Effector CD4-positive, alpha-beta T cell (primary cell): ENCODE measurements at places on chromosomes 7 and 10.

DNA sequence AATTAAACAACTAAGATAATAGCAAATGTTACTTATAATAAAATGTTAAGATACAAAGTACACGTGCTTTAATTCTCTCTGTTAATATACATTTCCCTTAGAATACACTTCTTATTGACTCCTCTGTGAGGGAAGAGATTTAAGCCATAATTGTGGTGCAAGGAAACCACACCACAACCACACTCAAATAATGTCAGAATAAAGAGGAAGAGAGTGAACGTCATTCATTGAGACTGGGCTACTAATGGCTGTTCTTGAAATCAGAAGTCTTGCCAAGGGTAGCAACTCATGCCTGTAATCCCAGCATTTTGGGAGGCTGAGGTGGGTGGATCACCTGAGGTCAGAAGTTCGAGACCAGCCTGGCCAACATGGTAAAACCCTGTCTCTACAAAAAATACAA lies 10.0 kb downstream of the FAM171A1 start:
- DNase-seq: no peak

- no peak for DNase-seq
Measured at GRCh38 chr10:67622511-67622910, 73.5 kb downstream of the CTNNA3 start.

GRCh38 chr7:129014501-129015101 lies 40.3 kb downstream of the TNPO3 start:
- DNase-seq: no peak

GRCh38 chr7:24024276-24025068 lies 259.5 kb upstream of the NPY start:
- no peak for DNase-seq

DNA sequence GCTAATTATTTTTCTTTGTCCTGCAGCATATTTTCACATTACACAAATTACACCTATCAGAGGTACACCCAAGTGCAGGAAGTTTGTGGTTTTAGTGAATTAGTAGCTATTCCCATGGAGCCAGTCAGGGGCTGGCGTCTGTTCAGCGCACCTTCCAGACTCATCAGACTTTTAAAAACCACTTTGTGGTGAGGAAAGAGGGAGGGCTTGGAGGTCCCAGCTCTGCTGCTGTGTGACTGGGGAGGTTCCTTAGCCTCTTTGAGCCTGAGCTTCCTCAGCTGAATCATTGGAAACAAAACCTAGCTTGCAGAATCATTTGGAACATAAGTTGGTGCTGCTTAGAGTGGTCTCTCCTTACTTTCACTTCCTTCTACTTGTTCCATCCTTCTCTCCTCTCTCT lies 175.4 kb downstream of the SORCS3 start:
- no peak for DNase-seq

GRCh38 chr10:118720685-118721538 lies 33.9 kb downstream of the CACUL1 start:
- peak; percentile 52 for DNase-seq

DNA sequence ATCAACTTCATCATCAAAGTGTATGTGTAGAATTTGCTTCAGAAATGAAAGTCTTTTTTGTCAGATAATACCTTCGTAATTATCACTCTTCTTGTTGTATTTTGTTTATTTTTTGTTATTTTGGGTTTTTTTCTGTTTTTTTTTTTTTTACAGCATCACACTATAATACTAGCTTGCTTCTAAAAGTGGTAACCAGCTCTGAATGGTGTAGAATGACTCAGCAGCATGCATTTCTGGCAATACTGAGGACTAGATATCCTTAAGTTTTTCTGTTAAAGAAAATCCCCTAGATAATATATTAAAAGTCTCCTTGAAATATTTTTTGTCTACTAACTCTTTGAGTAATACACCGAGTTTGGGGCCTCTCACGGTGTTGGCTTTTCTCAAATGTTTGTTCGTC lies 109.1 kb downstream of the LMBR1 start:
- DNase-seq: no peak

GRCh38 chr10:53918755-53919154 lies 882.3 kb downstream of the PCDH15 start:
- no peak for DNase-seq

DNA sequence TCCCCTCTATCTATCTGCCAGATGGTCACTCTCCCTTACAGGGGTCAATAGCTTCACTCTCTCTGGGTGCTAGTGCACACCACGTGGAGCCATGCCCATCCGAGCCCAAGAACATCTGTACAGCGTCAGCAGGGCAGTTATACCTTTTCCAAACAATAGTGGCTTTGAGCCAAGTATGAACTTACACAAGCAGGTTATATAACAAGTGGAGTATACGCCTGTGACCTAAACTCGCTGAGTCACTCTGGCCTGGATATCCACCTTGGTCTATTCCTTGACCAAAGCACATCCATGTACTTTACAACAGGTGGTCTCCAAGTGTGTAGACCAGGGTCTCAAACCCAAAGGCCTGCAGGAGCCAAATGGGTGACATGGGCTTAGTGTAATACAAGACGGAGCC lies 20.3 kb downstream of the PLAC9 start:
- DNase-seq: no peak

- DNase-seq: no peak
Measured at GRCh38 chr7:3194501-3195141, 106.4 kb upstream of the SDK1 start.

GRCh38 chr7:149458235-149458634 lies 2.6 kb downstream of the ZNF777 start:
- no peak for DNase-seq

- DNase-seq: no peak
Measured at GRCh38 chr10:11197266-11197712, 179.6 kb downstream of the CELF2 start.

GRCh38 chr10:31888442-31888841 lies 40.2 kb downstream of the ARHGAP12 start:
- no peak for DNase-seq

GRCh38 chr7:12851841-12852240 lies 164.4 kb downstream of the ARL4A start:
- DNase-seq: no peak

- no peak for DNase-seq
Measured at GRCh38 chr7:75758491-75758890, 13.5 kb downstream of the CCL26 start.

DNA sequence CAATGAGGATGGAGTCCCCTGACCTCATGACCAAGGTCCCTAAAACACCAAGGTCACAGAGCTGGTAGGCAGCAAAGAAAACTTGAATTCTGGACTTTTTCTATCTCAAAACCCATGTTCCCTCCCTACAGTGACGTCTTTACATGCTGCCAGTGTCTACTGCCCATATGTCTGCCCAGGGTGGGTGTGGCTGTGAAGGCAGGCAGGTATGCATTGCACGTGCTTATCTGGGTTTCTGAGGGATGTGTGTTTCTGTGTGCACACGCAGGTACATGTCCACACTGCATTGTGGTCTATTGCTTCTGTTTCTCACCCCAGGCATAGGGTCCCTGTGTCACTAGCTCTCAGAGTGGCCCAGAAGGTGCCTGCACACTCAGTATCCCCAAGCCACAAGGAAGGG lies 13.5 kb downstream of the ATP6V1F start:
- no peak for DNase-seq

DNA sequence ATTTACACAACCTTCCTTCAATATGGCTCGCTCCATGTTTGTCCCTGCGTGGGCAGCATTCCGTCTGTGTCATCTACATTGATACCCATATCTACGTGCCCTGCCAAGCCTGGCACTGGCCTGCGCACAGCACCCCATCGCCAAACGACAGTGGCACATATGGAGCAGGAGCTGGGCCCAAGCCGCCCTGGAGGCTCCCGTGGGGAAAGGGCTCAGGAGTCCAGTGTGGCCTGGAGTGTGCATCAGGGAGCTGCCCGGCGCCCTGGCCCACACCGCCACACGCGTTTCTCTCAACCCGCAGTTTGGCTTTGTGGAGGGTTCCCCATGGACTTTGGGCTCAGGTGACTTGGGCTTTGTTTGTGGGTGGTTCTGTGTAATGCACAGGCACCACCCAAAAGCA lies 273.2 kb downstream of the PTPRN2 start:
- no peak for DNase-seq

DNA sequence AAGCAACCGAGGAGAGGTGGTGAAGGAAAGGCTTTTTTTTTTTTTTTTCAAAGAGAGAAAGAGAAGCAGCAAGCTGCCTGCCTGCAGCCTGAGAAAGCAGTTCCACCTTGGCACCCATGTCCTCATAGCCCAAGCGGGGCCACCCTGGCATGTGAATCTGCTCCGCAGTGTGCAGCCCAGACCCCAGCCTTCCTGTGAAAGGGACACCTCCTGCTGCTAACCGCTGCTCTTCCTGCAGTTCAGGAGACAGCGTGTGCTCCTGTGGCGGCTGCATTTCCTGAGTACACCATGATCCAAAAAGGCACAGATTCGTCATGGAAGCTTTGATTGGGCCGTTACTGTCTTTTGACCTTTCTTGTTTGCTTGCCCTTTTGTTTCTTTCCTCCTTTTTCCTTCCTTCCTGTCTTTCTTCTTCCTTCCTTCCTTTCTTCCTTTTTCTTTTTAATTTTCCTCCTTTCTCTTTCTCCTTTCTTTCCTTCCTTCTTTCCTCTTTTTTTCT lies 38.1 kb downstream of the IKZF1 start:
- peak; percentile 61 for DNase-seq

DNA sequence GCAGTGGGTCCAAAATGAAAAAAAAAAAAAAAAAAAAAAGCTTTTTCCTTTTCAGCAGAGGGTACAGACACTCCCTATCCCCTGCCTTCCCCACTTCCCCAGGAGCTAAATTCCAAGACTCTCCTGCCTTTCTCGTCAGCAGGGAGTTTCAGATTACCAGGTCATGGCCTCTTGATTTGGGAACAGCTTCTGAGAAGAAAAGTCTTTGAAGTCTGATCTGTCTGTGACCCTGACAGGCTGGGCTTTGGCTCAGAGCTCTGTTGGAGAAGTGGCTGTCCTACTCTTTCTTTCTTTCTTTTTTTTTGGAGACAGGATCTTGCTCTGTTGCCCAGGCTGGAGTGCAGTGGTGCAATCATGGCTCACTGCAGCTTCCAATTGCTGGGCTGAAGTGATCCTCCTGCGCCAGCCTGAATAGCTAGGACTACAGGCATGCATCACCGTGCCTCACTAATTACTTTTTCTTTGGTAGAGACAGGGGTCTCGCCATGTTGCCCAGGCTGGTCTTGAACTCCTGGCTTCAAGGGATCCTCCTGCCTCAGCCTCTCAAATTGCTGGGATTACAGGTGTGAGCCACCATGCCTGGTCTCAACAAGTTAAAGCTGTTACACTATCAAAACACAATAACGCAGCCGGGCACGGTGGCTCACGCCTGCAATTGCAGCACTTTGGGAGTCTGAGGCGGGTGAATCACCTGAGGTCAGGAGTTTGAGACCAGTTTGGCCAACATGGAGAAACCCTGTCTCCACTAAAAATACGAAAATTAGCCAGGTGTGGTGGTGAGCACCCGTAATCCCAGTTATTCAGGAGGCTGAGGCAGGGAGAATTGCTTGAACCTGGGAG lies 59.9 kb downstream of the COL26A1 start:
- DNase-seq: no peak

GRCh38 chr7:8387551-8388256 lies 45.7 kb upstream of the NXPH1 start:
- DNase-seq: no peak

DNA sequence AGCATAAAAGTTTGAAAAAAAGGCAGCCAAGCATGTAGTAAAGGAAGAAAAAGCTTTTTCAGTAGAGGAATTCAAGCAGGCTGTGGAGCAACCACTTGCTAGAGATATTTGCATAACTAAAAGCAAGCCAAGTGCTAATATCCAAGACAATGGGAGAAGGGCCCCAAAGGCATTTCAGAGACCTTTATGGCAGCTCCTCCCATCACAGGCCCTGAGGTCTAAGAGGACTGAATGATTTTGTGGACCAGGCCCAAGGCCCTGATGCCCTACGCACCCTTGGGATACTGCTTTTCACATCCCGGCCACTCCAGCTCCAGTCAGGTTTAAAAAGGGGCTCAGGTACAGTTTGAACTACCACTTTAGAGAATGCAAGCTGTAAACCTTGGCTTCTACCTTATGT lies 261.7 kb upstream of the SEMA3C start:
- no peak for DNase-seq

GRCh38 chr10:26365681-26366358 lies 72.3 kb upstream of the APBB1IP start:
- no peak for DNase-seq

DNA sequence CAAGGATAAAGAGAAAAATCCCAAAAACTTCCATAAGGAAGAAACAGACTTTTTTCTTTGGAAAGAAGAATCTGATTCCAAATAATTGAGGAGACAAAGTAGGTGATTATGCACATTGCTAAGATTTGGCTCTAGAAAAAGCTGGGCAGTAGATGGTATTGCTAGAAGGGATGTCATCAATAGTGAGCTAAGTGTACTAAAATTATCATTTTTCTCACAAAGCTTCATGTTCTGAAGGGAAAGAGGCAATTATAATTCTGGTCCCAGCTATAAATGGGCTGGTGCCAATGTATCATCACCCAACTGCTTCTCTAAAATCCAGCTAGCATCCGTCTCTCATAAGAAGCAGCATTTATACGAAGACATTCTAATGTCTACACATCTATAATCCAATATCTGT lies 23.9 kb downstream of the STEAP1 start:
- no peak for DNase-seq

- DNase-seq: no peak
Measured at GRCh38 chr7:144761493-144761892, 74.4 kb downstream of the TPK1 start.

DNA sequence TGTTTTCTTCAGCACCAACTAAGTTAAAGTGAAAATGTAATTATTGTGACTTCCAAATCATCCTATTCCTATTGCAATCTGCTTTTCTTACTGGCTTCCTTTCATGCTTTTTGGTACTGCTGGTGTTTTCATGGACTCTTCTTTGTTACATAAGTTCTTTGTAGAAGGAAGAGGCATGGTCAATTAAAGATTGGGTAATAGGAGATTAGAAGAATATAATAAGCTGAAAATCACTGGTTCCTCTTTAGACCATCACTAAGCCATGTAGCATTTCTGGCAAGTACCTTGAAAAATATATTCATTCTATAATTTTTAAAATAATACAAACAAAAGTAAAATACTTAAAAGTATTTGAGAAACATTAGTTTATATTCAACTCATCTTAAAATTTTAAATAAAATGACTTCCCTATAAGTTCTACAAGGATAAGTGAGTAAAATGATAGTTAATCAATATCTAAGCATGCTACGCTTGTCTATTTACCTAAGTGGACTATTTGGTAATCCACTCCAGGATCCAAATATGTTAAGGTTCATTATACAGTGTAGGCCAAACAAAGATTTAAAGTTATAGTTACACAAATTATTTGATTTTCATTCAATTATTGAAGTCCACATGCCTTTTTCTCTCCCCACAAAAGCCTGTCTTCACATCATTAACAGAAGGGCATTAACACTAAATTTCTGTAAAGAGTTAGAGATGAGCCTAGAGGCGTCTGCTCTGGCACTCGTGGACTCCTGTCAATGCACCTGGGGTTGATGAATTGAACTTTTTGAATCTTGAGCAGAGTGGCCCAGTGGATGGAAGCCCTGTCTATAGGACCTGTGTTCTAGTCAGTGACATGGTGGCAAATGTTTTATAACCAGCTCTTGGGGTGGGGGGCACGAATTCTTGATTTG lies 408.1 kb downstream of the INHBA start:
- no peak for DNase-seq

DNA sequence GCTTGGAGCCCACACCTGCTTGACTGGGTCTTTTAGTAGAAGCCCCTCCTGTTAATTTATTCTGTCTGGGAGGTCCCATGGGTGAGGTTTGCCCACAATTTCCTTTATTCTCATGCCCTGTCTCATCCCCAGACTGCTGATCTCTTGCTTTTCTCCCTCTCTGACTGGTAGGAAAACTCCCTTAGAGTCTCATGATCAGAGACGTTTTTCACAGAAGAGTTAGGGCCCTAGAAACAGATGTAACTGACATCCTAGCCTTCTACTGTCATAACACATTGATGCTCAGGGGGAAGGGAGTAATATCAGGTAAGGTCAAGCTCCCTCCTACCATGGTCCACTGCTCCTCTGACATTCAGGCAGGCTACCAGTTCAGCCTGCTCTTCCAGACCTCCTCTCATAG lies 43.7 kb upstream of the WASL start:
- DNase-seq: no peak
